ENCODE measurements at places on chromosomes 1 and 21.

DNA sequence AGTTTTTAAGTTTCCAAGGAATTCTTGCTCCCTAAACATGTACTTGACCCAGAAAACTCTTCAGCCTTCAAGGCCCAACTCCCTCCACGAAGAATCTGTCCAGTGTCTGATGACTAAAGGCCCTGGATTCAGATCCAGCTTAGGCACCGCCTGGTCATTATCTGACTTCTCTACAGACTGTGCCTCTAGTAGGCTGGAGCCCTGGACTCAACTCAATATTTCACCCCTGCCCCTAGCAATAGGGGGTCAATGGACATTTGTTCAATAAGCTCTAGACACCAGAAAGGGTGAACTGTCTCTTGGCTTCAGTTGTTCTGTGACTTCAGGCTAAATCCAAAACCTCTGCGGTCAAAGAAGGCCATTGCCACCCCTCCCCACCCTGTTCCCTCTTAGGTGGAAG, 34.5 kb downstream of the NUAK2 start:
- no peak for DNase-seq

- no peak for DNase-seq
Observed at GRCh38 chr1:71434240-71434639, 353.4 kb upstream of the ZRANB2 start.

GRCh38 chr1:203048555-203049051, 22.3 kb downstream of the PPFIA4 start:
- DNase-seq, result no peak

- DNase-seq, result no peak
Observed at GRCh38 chr21:35614396-35614921, 445.9 kb downstream of the SETD4 start.

GRCh38 chr1:22508991-22509390, 54.3 kb upstream of the EPHA8 start:
- DNase-seq, result no peak

DNA sequence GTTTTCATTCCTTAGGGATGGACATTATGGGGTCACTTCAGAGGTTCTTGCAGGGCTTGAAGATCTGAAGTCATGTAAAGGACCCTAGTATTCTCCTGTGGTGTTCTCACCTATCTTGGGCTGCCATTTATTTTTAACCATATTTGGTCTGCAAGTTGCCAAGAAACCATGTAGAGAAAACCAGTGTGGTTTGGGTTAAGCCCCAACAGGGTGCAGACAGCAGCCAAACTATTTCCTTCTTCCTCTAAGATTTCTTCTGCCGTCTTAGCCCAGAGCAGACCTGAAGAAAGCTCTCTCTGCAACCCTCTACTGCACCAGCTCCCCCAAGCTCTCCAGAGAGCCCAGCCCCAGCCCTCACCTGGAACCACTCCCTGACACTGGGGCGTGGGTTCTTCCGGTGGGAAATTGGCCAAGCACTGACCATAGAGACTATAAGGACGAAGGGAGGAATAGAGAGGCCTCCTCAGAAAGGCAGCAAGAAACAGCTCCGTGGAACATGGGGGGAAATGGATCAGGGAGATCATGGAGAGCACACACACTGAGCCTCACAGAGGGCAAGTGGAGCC, 136.6 kb downstream of the SYF2 start:
- peak; percentile 62 for DNase-seq

DNA sequence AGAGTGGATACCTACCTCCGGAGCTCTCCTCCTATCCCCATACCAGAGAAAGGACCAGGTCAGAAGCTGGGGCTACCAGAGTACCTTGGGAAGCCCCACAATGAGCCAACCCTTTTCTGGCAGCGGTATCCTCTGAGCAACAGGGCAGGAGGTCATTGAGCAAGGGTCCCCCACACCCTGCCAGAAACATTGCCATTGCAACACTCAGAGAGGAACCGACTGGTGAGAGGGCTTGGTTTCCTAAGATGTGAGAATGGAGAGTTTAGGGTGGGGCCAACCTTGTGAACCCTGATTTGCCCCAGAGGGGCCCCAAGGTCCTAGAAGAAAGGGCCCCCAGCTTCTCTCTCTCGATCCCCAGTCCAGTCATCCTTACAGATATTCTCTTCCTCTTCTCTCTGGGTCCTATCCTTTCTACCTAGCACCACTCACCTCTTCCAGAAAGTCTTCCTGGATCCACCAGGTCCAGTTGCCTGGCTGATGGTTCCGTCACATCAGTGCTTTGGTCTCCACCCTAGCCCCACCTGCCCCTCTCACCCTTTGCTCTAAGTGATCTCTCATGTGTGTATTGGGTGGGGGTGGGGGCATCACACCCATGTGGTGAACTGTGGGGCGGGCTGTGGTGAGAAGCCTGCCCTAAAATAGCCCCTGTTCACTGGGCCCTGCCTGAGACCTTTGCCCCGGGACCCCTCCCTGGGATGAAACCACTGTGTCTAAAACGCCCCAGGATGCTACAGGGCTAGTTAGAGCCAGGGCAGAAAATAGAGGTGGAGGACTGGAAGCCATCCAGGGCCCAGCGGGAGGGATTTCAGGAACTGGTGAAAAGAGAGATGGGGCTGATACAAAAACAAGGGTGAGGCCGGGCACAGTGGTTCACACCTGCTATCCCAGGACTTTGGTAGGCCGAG, 8.7 kb downstream of the FGR start:
- DNase-seq, result no peak

GRCh38 chr1:180507795-180508724, 5.7 kb upstream of the ACBD6 start:
- DNase-seq, result no peak

DNA sequence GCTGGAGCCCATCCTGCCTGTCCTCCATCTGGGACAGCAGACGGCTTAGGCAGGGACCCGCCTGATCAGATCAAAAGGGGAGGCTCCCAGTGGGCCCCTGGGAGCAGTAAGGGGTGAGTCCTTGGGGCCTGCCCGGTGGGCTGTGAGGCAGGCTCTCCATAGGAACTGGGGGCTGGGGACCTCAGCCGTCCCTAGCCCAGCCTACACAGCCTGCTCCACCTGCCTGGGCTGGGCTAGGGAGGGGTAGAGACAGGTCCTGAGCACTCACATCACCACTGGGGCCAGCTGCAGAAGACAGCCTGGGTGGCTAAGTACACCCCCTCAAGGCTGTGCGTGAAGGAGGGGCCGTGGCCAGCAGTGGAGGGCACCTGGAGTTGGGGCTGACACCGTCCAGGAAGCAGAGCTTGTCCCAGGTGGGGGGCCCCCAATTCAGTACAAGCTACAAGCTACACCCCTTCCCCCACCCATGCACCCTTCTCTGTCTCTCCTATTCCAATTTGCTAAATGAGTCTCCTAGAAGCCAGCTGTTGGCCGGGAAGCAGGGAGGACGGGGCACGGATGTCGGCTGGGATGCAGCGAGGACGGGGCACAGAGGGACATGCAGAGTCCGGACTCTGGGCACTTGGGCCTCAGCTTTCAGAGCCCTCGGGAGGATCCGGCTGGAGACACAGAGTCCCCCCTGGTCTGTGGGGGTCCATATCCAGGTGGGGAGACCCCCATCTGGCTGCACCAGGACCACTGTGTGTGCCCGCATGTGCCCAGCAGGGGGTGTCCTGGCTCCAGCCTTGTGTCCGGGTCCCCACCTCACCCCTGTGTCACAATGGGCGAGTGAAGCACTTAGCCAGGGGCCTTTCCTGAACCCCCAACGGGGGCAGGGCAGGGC, 1.7 kb downstream of the ISG15 start:
- no peak for DNase-seq

DNA sequence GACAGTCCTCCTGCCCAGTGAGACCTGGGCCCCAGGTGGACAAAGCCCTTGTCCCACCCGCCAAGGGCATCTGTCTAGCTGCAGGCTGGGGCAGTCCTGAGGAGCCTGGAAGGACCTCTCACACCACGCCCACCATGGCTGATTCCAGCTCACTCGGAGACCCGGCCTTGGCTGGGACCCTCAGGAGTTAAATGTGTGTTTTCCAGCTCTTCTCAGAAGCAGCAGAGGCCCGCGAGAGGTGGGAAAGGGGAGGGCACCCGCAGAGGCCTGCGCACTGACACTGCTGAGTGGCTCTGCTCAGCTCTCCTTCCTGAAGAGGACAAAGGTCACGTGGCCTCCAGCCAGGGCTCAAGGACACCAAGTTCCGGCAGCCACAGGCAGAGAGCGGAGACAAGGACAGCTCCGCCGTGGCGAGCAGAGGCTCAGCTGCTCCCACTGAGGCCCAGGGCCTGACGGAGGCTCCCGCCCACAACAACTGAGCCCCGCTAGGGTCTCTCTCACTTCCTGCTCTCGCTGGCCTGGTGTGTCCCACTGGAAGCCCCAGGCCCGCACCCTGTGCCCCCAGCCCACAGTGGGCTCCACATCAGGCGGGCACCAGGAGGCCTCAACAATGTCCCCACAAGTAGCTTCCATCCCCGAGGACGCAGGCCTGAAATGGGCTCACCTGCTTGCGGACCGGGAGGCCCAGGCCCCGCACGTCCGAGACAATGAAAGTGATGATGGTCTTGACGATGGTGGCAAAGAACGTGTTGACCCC, 16.9 kb downstream of the SLC19A1 start:
- DNase-seq, result no peak

GRCh38 chr1:94746635-94747525, 73.3 kb upstream of the SLC44A3 start:
- no peak for DNase-seq

DNA sequence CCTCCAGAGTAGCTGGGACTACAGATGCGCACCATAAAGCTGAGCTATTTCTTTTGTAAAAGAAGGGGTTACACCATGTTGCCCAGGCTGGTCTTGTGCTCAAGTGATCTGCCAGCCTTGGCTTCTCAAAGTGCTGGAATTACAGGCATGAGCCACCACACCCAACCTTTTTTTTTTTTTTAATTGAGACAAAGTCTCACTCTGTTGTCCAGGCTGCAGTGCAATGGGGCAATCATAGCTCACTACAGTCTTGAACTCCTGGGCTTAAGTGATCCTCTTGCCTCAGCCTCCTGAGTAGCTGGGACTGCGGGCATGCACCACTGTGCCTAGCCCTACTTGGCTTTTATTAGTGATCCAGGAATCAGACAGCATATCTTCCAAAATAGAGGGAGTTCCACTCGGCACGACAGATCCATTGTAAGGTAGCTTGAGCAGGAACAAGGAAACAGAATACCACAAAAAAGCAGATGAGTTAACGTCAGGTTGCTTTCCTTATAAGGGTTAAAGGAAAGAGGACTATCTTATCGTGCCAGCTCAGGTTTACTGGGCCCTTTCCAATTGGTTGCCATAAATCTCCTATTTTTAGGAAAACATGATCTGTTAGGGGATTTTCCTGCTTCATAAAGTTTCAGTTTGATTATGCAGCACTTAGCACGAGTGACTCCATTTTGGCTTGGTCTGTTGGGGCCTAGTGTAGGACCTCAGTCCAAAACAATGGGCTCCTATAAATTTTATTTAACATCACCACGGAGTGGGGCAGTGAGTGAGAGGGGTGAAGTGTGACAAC, 45.2 kb downstream of the NENF start:
- DNase-seq, result no peak

DNA sequence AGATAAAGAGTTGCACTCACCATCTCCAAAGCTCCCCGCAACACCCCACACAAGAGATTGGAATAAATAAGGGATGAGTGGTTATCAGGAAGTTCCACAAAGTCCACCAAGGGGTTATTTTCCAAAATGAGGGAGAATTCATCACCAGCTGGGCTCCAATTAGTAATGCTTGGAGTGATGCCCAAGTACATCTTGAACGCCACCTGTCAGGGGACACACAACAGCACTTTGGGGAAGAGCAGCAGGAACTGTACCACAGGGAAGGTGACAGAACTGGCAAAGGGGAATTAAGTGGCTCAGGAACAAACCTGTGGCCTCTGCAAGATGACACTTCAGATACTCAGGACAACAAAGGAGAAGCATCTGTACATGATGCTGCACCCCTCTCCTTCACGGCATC, 11.5 kb downstream of the TRAPPC3 start:
- no peak for DNase-seq

GRCh38 chr21:38721958-38722357, 83.8 kb upstream of the ETS2 start:
- DNase-seq, result no peak

DNA sequence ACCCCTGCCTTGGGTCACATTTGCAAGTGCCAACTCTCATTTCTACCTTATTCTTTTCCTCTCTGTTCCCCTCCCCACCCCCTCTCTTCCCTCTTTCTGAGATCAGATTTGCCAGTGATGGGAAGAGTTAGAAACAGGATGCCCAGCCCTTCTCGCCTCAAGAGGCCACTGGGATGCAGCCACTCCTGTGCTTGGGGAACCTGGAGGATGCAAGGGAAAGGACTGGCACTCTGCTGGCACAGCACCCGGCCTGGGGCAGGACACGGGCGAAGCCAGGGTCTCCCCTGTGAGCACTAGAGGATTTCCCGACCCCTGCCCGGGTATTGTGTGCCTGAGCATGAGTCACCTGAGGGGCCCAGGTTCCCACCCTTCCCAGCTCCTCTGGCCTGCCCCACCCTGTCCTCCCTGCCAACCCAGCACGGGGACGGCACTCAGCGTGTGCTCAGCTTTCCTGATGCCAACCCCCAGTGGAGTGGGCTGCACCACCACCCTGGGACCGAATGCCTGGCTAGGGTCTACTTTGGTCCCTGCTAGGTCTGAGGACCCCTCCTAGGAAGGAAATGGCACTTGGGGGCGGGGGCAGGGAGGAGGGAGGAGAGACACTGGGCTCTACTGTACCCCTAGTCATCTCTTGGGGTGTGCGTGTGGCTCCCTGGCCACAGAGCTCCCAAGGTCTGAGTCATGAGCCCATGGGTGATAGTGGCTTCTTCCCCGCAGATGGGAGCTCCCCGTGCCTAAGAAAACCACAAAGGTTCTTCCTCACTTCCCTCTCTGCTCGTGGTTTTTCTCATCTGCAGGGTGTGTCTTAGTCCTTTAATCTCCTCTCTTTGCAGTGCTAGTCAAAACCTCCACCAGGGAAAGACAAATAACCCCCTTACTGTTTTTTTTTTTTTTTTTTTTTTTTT, 12.4 kb downstream of the LMNA start:
- peak; percentile 92 for DNase-seq

GRCh38 chr1:45892068-45892785, 88.8 kb downstream of the MAST2 start:
- no peak for DNase-seq

DNA sequence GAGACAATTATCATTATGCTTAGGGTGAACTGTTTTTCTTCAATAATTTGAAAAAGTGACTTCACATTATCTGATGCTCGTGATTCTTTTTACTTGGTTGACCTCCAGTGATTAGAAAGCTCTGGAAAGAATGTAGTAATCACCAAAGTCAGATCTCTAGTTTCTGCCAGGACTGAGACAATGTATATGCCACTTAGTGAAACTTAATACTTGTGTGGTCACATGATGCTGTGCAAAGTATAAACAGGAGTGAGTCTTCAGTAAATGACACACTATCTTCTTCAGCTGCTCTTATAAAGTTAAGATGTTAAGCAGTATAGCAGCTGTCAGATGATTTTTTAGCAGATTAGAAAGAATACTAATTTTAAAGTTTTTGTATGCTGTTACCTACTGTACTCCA, 17.2 kb downstream of the VCAM1 start:
- no peak for DNase-seq

DNA sequence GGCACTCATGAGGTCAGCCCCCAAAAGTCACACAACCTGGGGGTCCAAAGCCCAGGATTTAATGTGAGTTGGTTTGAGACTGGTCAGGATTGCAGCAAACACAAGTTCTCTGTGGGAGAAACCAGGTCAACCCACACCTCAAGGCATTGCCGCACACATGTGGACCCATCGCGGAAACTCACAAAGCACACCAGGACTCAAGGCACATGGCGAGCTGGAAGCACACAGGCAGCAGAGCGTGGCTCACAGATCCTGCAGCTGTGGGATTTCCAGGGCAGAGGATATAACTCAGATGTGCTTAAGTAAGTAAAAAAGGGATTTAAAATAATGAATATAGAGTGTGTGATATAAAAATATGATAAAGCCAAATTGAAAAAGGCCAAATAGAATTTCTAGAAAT, 51.6 kb upstream of the ADARB1 start:
- no peak for DNase-seq

- DNase-seq, result no peak
Observed at GRCh38 chr1:190022709-190023108, 455.0 kb downstream of the BRINP3 start.

Measured in activated CD4-positive, alpha-beta memory T cell treated with anti-CD3 and anti-CD28 coated beads, Interleukin-2, amount 10 ng/mL, durations not matched to agents 7 days and 5 days (primary cell).